ELR (cell line): ENCODE measurements at places on chromosomes 4 and X.
A peak's percentile ranks its signal among the peaks of the same experiment; 100 is the strongest.

DNA sequence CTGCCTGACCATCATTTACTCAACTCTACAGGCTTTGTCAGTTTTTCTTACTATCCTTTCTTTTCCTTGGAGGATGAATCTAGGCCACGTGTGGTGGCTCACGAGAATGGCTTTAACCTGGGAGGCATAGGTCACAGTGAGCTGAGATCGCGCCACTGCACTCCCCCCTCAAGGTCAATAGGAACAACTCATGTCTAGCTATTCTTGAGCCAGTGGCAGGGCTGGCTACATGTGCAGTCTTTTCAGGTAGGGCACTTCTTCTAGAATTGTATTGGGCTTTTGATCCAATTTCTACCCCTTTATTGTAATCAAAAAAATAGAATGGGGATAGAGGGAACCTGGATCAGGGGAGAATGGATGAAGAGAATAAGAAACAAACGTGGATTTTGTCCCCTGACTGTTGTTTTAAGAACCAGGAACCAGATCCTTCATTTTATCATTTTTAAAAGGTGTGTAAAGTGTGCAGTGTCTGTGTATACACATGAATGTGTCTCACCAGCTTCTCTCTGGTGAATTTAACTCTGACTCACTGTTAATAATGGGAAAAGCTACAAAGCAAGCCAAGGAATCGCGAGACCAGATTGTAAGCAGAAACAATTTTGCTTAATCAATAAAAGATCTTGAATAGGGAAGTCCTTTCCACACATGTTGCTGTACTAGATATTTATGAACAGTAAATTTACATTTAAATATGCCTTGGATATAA is 283.9 kb upstream of the GPC4 start:
- no peak for DNase-seq

DNA sequence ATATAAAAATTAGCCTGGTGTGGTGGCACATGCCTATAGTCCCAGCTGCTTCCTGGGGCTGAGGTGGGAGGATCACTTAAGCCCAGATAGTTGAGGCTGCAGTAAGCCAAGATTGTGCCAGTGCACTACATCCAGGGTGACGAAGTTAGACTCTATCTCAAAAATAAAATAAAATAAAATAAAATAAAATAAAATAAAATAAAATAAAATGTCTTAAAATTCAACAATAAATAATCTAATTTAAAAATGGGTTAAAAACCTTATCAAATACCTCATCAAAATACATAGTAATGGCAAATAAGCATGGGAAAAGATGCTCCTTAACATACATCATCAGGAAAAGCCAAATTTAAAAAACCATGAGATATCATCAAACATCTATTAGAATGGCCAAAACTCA is 760.2 kb upstream of the AGA start:
- DNase-seq = no peak

DNA sequence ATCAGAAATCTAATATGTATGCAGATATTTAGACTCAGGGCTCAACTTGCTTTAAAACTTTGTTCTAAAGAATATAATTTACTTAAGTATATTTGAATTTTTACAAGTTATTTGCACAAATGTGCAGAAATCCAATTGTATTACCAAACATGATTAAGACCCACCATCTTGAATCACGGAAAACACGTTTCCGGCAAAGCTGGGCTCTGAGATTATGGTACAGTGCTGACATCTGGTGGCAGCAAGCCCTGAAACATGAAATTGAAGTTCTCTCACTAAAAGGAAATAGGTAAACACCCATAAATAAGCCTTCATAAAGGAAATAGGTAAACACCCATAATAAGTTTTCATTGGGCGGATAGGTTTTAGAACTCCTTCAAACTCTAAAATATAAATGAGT is 98.3 kb upstream of the MAOA start:
- peak; percentile 41 for DNase-seq

- DNase-seq = no peak
Measured at GRCh38 chr4:53003959-53004358, 141.8 kb downstream of the RASL11B start.

DNA sequence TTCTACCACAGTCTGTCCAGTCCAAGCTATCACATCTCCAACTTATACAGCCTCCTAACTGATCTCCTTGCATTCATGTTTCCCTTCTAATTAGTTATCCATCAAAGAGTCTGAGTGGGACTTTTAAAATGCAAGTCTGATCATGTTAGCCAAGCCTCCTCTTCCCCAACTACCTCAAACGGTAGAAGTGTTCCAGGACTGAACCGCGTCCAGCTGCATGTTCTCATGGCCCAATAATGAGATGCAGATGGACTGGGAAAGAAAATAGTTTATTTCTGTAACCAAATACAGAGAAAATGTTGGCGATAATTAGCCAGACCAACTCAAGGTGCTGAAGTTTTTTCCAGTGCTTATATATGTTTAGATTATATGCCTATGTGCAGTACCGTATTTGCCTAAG is 46.6 kb upstream of the PPP1R2C start:
- no peak for DNase-seq

- no peak for DNase-seq
Measured at GRCh38 chr4:120653804-120654573, 268.5 kb downstream of the PRDM5 start.

- no peak for DNase-seq
Measured at GRCh38 chrX:46559062-46559461, 13.8 kb upstream of the ZNF674 start.

- DNase-seq = no peak
Measured at GRCh38 chrX:37796805-37797204, 16.9 kb downstream of the CYBB start.

DNA sequence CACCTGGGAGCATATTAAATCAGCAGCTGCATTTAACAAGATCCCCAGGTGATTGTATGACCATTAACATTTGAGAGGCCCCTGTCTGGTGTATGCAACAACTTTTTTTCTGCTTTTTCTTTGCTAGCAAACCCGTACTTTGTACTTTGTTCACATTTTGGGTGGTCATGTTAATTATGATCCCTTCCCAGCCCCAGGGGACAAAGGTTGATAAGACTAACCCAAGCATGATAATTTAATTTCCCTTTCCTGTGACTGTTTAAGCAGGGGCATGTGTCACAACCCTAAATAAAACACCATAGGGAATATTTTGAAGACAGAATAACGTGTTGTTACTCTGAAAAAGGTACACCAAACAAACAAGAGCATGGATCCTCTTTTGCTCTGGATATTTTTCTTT is 332.0 kb downstream of the PCDH18 start:
- no peak for DNase-seq

DNA sequence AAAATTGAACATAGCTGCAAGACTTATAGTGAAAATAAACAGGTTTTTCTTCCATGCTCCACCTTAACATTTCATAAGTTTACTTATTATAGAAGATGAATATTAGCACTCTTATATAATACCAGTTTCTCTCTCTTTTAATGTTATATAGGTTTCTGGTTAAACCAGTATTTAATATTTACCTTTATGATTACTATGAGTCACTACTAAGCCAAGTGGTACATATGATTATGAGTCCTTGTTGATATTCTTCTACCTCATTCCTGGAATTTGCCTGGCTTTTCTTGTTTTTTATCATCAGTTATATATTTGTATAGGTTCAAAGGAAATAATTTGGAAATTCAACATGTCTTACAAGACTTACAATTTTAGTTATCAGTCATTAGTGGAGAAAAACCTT is 89.9 kb upstream of the MAOA start:
- DNase-seq = no peak

GRCh38 chr4:147194604-147195003 is 248.9 kb upstream of the TTC29 start:
- DNase-seq = no peak

GRCh38 chr4:8104491-8105305 is 53.9 kb downstream of the ABLIM2 start:
- DNase-seq = no peak

DNA sequence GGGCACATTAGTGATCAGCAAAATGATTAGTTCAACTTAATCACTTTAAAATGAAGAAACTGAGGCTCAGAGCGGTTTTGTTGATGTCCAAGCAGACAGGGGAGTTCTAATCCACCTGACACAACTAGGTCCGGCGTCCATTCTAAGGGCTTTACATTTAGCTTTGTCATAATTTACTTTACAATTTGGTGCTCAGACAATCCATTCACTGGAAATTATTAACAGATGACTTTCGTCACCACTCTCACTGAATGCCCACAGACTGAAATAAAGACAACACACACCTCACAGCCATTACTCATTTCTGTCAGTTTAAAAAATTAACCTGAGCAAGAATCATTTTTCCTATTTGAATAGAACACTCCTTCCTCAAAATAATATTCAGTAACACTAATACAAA is 10.8 kb downstream of the NR3C2 start:
- DNase-seq = no peak

GRCh38 chr4:75169427-75169826 is 236.5 kb downstream of the PARM1 start:
- DNase-seq = no peak

- DNase-seq = peak; percentile 40
Measured at GRCh38 chr4:15753786-15754185, 24.3 kb upstream of the CD38 start.

DNA sequence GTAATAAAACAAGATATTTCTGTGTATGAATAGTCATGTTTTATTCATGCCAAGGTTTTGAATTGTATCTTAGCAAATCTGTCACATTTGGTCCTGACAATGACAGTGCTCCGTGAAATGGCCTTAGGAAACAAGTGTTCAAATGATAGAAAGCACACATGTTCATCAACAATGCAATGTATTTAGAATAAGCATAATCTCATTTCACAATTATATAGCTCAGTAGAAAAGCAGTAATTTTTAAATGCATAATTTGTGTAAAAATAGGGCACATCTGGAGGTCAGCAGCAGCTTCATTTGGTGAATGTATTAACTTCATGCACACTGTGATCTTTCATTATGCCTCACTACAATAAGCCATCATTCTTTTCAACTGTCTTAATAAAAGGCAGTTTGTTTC is 380.4 kb downstream of the GPM6A start:
- DNase-seq = no peak

- DNase-seq = no peak
Measured at GRCh38 chr4:113825272-113825671, 63.7 kb upstream of the CAMK2D start.

DNA sequence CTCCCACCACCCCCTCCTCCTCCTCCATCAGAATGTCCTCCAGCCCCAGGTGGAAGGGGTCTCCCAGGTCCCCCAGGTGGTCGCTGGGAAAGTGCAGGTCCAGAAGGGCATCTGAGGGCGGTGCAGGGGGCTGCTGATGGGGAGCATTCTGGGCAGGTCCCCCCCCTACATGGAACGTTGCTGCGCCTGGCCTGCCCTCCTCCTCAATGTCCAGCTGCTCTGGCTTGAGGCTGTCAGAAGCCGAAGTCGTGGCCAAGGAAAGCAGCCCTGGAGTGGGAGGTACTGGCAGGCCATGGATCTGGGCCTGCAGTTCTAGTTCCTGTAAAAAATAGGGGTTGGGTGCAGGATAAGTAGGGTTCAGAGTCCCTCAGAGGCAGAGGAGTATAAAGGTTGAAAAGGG is 12.9 kb downstream of the TFE3 start:
- DNase-seq = no peak

- DNase-seq = peak; percentile 15
Measured at GRCh38 chr4:121243485-121243884, 79.4 kb upstream of the TNIP3 start.

DNA sequence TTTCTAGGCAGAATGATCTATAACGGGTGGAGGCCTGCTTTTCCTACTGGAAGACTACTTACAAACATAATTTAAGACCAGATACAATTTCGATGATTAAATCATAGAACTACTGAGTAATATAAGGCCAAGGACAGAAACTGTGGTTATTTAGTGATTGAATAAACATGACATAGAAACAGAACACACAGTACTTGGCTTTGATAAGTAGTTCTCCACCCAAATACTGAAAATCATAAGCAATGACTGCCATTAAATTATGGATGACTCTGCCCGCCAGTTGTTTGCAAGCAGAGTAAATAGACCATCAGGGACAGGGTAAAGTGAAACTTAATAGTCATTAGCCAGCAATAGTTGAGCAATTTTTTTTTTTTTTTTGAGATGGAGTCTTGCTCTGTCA is 17.2 kb upstream of the SMIM14 start:
- no peak for DNase-seq

DNA sequence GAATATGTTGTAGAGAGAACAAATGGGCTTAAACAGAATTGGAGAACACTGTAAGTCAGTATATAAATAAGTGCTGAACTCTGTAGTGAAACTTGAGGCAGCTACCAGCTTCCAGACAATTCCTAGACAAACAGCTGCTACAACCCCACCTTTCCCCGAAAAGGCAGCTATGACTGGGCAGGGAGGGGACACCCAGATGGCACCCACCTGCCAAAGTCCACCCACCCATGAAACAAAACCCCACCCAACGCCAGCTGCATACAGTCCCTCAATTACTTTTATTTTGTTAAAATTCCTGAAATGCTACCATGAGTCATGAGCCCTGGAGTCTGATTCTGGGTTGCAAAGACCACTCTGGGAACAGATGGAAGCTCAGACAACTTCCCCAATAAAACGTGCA is 24.4 kb downstream of the RELL1 start:
- peak; percentile 48 for DNase-seq

DNA sequence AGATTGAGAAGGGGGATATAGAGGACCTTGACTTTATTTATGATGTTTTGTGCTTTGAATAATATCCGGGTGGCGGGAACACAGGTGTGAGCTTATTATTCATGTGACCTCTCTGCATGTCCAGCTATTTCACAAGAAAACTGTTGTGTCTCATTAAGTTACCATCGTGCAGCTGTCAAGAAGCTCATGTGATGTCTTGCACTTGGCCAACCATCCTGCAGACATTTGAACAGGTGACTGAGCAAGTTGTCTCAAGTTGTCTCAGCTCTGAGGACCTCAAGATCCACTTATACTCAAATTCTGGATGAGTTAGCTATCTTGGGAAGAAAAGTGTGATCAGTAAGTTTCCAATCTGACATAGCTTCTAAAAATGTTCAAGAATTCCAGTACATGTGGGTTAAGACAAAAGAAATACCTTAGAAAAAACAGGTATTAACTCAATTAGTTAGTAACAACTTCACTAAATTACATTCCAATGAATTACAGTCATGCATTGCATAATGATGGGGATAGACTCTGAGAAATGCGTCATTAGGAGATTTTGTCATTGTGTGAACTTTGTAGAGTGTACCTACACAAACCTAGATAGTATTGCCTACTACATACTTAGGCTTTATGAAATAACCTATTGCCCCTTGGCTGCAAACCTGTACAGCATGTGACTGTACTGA is 462.2 kb downstream of the INPP4B start:
- no peak for DNase-seq

DNA sequence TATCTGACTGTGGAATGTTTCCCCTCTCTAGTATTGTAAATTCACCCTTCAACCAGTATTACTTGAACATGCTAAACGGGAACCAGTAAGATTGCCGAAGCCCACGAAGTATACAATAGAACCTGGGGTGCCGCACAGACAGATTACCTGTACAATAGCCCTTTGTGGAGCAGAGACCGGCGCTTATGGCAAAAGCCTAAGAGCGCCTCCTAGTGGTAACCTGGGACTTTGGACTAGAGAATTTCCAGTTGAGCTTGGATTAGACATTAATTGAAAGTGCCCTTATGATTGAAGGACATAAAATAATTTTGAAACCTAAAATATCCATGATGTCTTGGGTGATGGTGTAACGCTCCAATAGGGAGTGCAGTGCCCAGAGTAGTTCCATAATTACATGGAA is 14.1 kb downstream of the ZNF157 start:
- peak; percentile 64 for DNase-seq
